ENCODE measurements at places on chromosomes 12 and 14.

DNA sequence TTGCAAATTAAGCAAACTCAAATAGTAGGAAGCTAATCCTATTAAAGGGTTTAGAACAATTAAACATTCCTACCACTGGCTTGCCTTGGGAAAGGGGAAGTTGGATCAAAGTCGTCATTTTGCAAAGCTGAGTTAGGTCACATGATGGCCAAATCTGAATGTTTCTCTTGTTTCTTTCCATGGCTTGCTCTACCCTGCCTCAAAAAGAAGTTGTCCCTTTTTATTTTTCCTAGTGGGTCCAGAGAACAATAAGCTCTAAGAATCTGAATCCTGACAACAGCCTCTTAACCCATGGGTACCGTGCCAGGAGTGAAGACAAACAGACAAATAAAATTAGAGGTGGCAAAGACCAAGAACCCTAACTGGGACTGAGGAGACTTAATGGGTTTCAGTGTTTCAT lies 26.2 kb upstream of the NPFF start:
- H3K27me3 ChIP-seq, result no peaks in the 10 kb centered on the region
- no peak overlapping the region for H3K27ac ChIP-seq
- no peak overlapping the region for H3K4me3 ChIP-seq
- no peak for DNase-seq

- no peaks in the 10 kb centered on the region for H3K4me1 ChIP-seq
- no peak for DNase-seq
- no peak overlapping the region for H3K4me3 ChIP-seq
Observed at GRCh38 chr12:124578445-124578844, 11.0 kb upstream of the NCOR2 start.

GRCh38 chr12:47023311-47023710 lies 56.1 kb upstream of the PCED1B start:
- H3K27ac ChIP-seq, result no peak overlapping the region
- no peaks in the 10 kb centered on the region for H3K36me3 ChIP-seq
- no peaks in the 10 kb centered on the region for H3K4me1 ChIP-seq
- H3K27me3 ChIP-seq, result no peaks in the 10 kb centered on the region
- peak; percentile 37 for DNase-seq

DNA sequence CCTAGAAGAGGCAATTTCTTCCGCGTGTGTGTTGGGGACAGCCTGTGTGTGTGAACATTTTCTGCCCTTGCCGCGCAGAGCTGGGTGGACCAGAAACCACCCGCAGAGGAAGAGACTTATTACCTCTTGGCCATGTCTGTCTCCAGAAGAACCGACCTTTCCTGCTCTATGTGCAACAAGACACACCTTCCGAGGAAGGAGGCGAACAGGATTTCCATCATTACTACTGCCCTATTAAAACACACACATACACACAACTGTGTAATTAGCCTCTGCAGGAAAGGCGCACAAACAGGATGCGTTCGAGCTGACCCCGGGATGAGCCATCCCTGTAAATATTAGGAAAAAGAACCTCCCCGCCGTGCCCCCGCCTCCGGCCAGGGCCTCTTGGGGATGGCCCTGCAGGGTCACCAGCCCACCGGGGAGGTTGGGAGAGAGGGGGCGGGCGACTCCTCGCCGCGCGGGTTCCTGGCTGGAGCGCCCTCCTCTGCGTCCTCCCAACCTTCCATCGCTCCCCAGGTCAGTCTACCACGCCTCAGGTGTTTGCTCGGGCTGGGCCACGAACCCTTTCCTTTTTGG lies 484 bp upstream of the PRKCH start:
- no peak overlapping the region for H3K27ac ChIP-seq
- peaks cover 3% of the 10 kb centered on the region for H3K4me1 ChIP-seq
- peak overlapping the region; percentile 10 for H3K4me3 ChIP-seq
- H3K27me3 ChIP-seq, result no peaks in the 10 kb centered on the region
- H3K36me3 ChIP-seq, result no peaks in the 10 kb centered on the region

DNA sequence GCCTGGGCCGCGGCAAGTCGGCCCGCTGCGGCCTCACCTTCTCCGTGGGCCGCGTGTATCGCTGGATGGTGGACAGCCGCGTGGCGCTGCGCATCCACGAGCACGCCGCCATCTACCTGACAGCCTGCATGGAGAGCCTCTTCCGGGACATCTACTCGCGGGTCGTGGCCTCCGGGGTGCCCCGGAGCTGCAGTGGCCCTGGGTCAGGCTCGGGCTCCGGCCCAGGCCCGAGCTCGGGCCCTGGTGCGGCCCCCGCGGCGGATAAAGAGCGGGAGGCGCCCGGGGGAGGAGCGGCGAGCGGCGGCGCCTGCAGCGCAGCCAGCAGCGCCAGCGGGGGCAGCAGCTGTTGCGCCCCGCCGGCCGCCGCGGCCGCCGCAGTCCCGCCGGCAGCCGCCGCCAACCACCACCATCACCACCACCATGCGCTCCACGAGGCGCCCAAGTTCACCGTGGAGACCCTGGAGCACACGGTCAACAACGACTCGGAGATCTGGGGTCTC lies 226.2 kb upstream of the CRY1 start:
- no peak overlapping the region for H3K27ac ChIP-seq
- peak overlapping the region; percentile 37 for H3K4me3 ChIP-seq
- no peaks in the 10 kb centered on the region for H3K36me3 ChIP-seq
- H3K4me1 ChIP-seq, result no peaks in the 10 kb centered on the region

GRCh38 chr14:57160333-57160732 lies 108.4 kb downstream of the EXOC5 start:
- no peak overlapping the region for H3K4me3 ChIP-seq
- no peak for DNase-seq
- no peaks in the 10 kb centered on the region for H3K4me1 ChIP-seq

GRCh38 chr12:26149968-26150500 lies 25.2 kb upstream of the BHLHE41 start:
- no peaks in the 10 kb centered on the region for H3K36me3 ChIP-seq
- no peaks in the 10 kb centered on the region for H3K4me1 ChIP-seq
- H3K27me3 ChIP-seq, result no peaks in the 10 kb centered on the region
- no peak for DNase-seq

GRCh38 chr12:39930101-39930500 lies 175.8 kb downstream of the SLC2A13 start:
- H3K27me3 ChIP-seq, result no peaks in the 10 kb centered on the region
- no peak overlapping the region for H3K27ac ChIP-seq
- no peak overlapping the region for H3K4me3 ChIP-seq

DNA sequence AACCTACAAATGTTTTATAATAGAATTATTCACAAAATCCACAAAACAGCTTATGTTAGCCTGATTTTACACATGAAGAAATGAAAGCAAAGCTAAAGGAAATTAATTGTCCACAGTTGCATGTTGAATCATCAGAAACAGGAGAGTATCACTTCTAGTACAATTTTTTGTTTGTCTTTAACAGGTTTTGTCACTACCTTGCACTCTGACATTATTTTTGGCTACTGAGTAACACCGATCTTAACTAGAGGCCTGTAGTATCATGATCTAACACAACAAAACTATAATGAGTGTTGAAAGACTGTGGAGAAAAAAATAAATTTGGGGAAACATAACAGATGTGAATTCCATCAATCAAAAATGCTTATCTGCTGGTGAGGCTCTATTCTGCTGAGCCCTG lies 60.1 kb downstream of the TAOK3 start:
- H3K4me3 ChIP-seq, result no peak overlapping the region
- DNase-seq, result no peak
- H3K36me3 ChIP-seq, result no peaks in the 10 kb centered on the region
- H3K27ac ChIP-seq, result no peak overlapping the region
- H3K4me1 ChIP-seq, result no peaks in the 10 kb centered on the region

DNA sequence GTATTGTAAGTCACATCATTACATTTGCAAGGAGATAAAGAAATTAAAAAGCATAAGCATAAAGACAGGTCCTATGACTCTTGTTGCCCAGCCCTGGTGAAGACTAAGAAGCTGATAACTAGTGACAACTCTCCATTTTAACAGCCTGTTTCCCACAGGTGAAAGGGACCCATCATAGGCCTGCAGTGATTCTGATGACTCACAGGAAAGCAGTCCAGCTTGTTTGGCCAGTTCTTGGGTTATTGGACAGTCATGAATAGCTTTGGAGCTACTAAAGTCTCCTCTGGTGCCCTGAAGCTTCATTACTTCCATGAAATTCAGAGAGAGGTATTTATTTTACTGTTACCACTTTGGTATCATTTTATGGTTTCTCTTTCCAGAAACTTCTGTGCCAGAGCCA lies 55.5 kb upstream of the DYRK2 start:
- DNase-seq, result peak; percentile 50
- no peaks in the 10 kb centered on the region for H3K36me3 ChIP-seq
- no peaks in the 10 kb centered on the region for H3K27me3 ChIP-seq
- no peak overlapping the region for H3K27ac ChIP-seq
- no peak overlapping the region for H3K4me3 ChIP-seq

DNA sequence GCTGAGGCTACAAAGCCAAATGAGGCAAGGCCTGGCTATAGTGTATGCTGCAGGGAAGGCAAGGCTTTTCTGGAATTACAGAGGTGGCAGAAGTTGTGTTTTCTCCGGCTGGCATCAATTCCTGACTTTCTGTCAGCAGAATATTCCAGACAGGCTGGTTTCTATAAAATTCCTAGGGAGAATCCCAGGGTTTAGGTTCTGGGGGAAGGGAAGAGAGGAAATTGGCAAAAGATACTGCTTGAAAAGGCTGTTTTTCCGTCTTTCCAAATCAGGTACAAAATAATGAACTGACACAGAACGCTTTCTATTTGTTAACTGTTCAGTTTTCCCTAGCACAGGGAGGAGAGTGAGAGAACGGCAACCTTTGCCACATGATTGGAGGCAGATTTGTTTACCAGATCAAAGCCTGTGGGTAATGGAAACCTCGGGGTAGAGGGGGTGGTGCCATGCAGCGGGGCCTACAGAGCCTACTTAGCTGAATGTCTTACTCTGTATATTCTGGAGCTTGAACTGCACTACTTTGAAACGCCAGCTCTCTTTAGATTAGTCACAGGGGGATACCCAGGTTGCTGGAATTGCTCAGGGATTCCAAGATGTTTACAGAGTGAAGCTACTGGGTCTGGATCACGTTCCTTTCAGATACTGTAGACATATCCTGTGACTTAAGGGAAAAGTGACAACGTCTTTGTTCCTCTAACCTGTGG lies 65.8 kb upstream of the DACT1 start:
- H3K27me3 ChIP-seq, result no peaks in the 10 kb centered on the region
- DNase-seq, result peak; percentile 24
- H3K27ac ChIP-seq, result no peak overlapping the region
- no peaks in the 10 kb centered on the region for H3K4me1 ChIP-seq
- no peaks in the 10 kb centered on the region for H3K36me3 ChIP-seq

- H3K4me1 ChIP-seq, result no peaks in the 10 kb centered on the region
- H3K4me3 ChIP-seq, result no peak overlapping the region
- DNase-seq, result no peak
- H3K36me3 ChIP-seq, result no peaks in the 10 kb centered on the region
Observed at GRCh38 chr12:77995436-77996167, 164.9 kb downstream of the NAV3 start.

DNA sequence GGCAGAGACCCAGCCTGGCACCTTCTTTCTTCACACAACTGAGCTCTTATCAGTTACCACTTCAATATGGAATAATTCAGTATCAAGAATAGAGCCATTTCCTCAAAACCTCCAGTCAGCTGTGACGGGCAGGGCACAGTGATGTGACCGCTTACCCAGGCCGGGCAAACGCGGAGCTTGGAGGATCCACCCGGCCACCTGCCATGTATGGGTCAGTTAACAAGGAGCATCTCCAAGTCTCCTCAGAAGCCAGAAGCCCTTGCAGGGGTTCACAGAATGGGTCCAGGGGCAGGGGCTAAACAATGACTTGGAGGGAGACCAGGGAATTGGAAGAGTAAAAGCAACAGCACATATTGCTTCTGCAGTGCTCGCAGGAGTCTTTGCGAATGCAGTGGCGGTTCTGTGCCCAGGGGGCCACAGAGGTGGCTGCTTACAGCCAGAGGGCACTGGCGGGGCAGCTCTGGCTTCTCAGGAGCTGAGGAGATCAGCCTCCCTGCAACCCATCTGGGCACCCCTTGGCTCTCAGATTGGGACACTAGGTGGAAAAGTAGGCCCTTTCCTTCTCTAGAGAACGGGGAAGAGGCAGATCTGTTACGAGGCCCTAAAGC lies 162.3 kb downstream of the CALM1 start:
- H3K27ac ChIP-seq, result no peak overlapping the region
- no peaks in the 10 kb centered on the region for H3K27me3 ChIP-seq
- no peaks in the 10 kb centered on the region for H3K36me3 ChIP-seq
- H3K4me1 ChIP-seq, result peaks cover 6% of the 10 kb centered on the region
- H3K4me3 ChIP-seq, result no peak overlapping the region
- DNase-seq, result no peak

GRCh38 chr12:93125126-93125525 lies 196.0 kb upstream of the EEA1 start:
- no peak for DNase-seq
- H3K4me1 ChIP-seq, result no peaks in the 10 kb centered on the region
- H3K27me3 ChIP-seq, result no peaks in the 10 kb centered on the region
- no peak overlapping the region for H3K4me3 ChIP-seq

DNA sequence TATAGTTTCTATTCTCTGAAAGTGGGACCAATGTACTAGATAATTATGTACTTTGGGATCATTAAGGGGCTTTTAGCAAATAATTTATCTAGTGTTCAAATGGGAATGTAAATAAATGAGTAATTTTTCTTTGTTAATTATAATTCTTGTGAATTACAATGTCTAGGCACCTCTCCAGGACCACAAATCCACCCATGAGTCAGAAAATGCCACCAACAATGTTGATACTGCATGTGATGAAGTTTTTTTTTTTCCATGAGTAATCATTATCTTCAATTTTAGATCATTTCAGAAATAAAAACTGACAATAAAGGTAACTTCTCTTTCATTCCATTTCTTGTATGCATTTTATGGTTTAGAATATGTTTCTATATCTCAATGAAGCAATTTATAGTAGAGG lies 470.3 kb downstream of the VRK1 start:
- H3K27ac ChIP-seq, result no peak overlapping the region
- peaks cover 2% of the 10 kb centered on the region for H3K4me1 ChIP-seq
- DNase-seq, result no peak
- H3K4me3 ChIP-seq, result no peak overlapping the region
- no peaks in the 10 kb centered on the region for H3K36me3 ChIP-seq

DNA sequence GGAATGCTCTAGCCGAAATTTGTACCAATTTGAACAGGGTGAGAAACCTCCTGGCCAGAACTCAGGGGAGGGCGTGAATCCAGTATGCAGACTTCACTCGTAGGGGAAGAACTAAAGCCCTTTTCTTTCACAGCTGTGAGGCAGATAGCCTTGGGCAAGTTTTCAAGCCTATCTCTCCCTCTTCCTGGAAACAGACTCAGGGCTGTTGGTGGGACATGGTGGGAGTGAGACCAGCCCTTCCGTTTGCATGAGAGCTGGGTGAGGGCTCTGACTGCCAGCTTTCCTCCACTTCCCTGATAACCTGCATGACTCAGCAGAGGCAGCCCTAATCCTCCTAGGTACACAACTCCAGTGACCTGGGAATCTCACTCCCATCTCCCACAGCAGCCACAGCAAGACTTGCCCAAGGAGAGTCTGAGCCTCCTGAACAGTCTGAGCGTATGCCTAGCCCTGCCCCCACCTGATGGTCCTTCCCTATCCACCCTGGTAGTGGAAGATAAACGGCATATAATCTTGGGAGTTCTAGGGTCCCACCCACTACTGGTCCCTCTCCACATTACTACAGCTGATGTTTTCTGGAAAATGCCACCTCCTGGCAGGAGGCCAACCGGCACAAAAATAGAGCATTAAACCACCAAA lies 170.1 kb upstream of the AMIGO2 start:
- no peaks in the 10 kb centered on the region for H3K27me3 ChIP-seq
- H3K36me3 ChIP-seq, result no peaks in the 10 kb centered on the region
- peak overlapping the region; percentile 91 for H3K27ac ChIP-seq
- H3K4me3 ChIP-seq, result no peak overlapping the region
- peak; percentile 92 for DNase-seq

- H3K36me3 ChIP-seq, result no peaks in the 10 kb centered on the region
- DNase-seq, result no peak
- peaks cover 7% of the 10 kb centered on the region for H3K4me1 ChIP-seq
- H3K27me3 ChIP-seq, result no peaks in the 10 kb centered on the region
- no peak overlapping the region for H3K4me3 ChIP-seq
Observed at GRCh38 chr12:104622928-104623327, 166.2 kb downstream of the CHST11 start.

Measured in mesendoderm (in vitro differentiated cells).